ENCODE measurements at places on chromosomes 2 and 18. TPM values are rescaled to one million over a fixed set of nuclear protein-coding genes. Genes with fewer than 3 reads are reported as not detected.
A peak's percentile ranks its signal among the peaks of the same experiment; 100 is the strongest.

MOGAT1 gene
- total RNA-seq = not detected

CD28 gene
- not detected for total RNA-seq

BABAM2 gene
- total RNA-seq = 42.5 TPM

SCN9A gene
- 0.54 TPM for total RNA-seq

- DNase-seq = no peak
These were observed 682 bp downstream of the DUSP2 start for GRCh38 chr2:96144481-96145035.

DNA sequence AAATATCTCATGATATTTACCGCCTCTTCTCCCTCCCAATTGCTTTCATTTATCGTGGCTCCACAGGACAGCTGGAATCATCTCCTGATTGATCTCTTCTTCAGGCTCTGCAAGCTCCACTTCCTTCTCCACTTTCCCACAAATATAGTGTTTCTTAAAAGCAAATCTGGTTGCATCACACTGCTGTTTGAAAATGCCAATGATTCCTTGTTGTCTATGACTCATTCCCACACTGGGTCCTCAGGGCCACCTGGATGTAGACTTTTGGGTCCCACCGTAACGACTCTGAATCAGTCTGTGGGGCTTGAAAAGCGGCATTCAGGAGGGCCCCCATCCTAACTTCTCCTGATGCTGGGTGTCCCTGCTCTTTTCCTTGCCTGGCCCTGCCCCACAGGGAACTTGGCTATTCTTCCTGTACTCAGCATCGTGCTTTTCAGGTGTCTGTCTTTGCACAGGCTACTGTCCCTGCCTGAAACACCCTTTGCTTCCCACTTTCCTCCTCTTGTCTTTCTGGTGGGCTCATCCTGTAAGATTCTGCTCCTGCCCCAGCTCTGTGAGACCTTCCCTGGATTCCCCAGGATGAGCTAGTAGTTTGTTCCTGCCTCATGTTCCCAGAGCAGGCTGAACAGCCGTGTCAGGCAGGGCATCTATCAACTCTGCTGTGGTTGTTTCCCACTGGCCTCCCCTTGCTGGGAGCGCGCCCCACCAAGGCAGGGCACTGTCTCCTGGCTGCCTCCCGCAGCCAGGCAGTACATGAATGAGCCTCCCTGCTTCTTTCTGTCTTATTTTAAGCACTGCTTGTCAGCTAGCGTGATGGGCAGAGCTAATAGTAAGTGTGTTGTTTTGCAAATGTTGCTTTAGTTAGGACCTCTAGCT, 111.9 kb downstream of the KCTD1 start:
- DNase-seq = peak; percentile 37

GRCh38 chr2:127324635-127325034, 30.7 kb upstream of the ERCC3 start:
- DNase-seq = peak; percentile 20

GRCh38 chr2:173806761-173807160, 158.4 kb downstream of the SP3 start:
- no peak for DNase-seq

DNA sequence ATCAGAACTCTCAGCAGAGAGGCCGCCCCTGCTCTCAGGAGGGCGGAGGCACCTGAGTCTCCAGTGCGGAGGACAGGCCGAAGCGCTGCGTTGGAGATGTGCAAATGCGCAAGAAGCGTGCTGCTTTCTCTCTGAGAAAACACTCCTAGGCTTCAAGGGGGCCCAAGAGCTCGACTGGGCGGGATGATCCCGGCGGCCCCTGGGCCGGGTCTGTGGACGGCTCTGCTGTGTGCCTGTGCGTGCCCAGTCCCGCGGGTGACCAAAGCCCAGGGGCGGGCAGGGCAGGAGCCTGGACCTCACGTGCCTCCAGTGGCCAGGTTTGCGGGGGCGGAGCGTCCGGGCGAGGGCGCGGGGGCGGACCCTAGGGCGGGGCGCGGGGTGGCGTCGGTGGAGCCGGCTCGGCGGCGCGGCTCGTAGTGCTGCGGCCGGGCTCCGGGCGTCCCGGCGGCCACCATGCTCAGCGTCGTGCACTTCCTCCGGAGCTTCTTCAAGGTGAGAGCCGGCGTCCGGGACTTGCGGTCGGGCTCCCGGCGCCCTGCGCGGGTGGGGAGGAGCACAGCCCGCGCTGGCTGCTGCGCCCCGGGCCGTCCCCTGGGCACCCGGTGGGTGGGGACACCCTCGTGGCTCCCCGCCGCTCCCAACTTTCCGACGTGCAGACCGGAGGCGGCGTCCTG, at the start of gene ARHGEF4:
ARHGEF4 (plus strand) TSS at position 414 of the 674 bp plus-strand sequence; CDS start at position 454, 40 bp downstream.
- peak; percentile 38 for DNase-seq

- no peak for DNase-seq
These were observed 550.7 kb downstream of the RNF144A start for GRCh38 chr2:7467782-7468447.

DNA sequence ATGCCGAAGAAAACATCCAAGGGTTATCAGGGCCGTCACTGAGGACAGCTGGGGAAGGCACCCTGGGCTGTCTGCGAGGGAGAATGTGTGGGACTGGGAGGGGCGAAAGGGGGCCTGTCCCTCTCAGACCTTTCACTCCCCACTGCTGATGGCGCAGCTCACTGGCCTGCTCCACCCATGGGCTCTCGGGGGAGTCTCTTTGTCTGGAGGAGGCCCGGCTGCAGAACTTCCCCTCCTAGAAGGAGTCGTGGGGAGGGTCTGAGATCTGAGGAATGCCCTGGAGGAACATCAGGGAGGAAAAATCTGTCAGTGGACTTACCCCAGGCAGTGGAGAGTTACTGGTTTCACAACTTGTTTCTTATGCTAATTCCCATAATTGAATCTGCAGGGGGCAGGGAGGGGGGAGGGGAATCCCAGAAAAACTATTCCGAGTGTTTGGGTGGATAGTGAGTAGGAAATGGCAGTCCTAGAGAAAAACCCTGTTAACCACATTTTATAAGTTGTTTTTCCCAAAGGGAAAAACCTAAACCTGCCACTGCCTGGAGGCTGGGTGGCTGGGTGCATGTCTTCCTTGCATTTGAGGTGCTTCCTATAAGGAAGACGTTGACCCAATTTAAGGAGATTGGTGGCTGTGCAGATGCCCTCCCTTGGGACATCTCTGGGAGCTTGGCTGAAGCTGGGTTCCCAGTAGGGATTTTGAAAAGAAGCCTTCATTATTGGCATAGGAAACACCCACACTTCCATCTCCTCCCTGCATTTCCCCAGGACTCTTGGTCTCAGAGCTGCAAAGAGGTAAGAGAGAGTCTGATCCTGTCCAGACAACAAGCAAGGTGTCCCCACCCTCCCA, 11.7 kb upstream of the SEMA4C start:
- DNase-seq = no peak

- DNase-seq = no peak
These were observed 18.2 kb downstream of the GNLY start for GRCh38 chr2:85712336-85712735.

DNA sequence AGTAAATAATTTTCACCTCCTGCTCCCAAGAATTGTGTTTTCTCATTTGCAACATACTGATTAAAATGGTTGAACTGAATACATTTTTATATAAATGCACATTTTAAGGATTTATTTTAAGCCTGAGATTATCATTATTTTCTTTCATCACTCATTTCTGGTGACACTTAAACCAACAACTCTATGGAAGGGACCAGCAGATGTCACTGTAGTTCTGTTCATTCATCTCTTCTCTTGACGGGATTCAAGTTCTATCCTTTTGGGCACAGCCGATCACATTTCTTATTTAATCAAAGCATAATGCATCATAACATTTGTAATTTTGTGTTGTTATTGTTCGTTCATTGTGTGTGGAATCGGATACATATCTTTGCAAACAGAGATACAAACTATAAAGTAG, 417.9 kb downstream of the HRH4 start:
- DNase-seq = peak; percentile 19

GRCh38 chr18:31646332-31647126, 37.9 kb downstream of the B4GALT6 start:
- DNase-seq = no peak

GRCh38 chr2:225911019-225911418, 511.5 kb downstream of the NYAP2 start:
- no peak for DNase-seq

- no peak for DNase-seq
These were observed 135.0 kb downstream of the WDSUB1 start for GRCh38 chr2:159151198-159152127.
